ENCODE measurements at places on chromosomes 6 and 20.

DNA sequence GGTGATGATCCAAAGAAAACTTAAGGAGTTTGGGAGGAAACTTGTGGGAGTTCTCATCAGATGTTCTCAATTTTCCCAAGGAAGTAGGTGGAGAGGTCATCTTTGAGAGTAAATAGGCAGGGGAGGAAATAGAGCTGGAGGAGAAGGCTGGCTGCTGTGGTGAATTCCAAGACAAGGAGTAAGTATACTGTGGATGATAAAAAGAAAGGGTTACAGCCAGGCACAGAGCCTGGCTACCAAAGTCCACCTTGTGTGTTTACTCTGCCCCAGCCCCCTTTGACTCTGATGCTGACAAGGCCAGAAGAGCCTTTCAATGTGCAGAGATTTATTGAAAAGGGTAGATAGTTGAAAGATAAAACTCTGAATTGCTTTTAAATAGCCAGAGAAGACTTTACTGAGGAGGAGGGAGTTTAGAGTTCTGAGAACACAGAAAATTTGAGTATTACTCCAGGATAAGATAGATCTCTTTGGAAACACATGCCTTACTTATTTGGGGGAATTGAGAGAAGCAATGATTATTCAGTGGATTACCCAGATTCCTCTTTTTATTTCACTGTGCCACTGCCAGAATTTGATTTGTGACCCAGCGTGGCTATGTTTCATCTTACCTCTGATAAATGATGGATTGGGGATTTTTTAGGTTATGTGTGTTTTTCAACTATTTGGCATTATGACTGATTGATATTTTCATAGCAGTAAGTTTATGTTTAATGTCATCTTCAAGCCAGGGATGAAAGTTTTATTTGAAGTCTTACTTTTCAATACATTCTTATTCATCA is 182.6 kb upstream of the JAG1 start:
- no peak for DNase-seq

DNA sequence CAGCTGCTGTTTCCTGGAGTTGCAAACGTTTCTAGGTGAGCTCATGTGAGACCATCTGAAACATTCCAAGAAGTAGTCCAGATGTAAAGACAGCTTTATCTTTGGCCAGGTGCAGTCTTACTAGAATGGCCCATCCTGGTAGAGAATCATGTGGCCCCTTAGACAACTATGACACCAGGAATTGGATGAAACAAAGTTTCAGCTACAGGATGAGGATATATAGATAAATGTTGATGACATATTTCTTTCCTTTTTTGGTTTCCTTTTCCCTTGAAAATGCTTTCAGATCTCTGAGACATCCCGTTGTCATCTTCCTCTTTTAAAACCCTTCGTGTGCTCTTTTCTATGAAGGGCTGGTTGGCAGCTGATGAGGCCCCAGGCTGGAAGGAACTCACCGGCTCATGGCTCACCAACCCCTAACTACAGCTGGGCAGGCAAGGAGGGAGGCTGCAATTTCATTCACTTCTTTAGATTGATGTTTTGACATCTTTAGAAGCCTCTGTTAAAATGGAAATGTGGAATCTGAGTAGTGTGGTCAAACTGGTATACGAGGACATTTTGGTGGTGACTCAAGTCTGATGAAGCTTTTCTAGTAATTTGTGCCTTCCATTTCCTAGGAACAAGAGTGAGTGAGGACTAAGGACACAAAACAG is 167.9 kb upstream of the TNFAIP3 start:
- DNase-seq: no peak

- DNase-seq: no peak
Observed at GRCh38 chr20:22576273-22576672, 8.1 kb downstream of the FOXA2 start.

DNA sequence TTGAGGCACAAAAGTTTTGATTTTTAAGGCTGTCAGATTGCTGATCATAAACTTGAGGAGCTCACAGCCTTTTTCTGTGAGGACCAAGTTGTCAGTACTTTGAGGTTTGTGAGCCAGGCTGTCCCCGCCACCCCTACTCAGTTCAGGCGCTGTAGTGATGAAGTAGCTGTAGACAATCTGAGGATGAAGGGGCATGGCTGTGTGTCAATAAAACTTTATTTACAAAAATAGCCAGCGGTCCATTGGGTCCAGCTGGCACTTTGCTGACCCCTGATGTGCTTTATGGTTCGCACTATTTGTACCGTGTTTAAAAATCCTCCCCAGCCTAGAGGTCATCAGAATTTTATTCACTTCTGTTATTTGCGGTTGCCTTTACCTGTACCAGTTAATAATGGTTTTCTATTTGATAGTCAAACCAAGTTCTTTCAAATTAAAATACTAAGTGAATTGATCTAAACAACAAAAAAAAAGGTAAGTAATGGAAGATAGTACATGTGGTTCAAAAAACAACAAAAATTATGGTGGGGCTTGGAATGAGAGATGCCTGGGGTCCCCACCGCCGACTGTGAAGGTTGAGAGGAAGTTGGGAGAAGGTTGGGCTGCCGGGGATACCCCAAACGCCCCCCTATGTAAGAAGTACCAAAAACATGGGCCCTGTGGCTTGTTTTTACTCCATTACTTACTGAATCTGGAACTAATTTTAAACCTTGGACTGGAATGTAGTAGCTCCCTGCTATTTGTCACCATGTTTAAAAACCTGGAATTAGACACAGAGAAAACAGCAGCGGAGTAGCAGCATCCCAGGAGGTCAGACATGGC is 123.6 kb downstream of the SYCP2 start:
- no peak for DNase-seq

DNA sequence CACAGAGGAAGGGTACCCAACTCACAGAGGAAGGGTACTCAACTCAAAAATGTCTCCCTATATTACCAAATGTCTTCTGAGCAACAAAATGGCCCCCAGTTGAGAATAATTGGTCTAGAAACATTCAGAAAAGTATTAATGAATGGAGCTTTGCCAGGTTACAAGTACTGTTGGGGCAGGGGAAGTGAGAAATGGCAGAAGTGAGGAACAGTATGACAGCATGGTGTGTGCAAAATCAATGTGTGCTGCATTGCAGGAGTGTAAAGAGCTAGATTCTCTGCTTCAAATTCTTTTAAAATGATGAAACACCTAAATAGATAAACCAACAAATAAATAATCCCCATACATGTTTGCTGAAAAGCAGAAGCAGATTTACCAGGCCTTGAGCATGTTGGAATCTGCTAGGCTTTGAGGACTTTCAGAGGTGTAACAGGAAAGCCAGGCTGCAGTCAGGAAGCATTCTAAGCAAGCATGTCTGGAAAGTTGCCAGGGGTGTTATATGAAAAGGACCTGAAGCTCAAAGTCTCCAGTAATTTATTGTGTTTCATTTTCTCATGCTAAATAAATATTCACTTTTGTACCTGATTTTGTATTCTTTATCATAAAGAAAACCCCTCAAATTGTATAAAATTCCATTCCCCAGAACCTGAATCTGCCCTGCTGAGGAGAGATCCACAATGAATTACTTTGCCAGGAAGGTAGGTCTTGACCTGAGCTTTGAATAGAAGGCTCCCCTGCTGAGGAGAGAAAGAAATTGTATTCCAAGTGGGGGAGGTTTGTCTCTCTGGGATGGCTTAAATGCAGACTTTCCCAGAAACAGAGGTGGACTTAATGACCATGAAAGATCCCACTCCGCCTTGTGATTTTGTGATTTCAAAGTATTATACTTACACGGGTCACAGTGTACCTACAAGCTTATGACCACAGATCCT is 265.0 kb upstream of the MARCKS start:
- no peak for DNase-seq

- no peak for DNase-seq
Observed at GRCh38 chr6:17589406-17590096, 10.6 kb upstream of the FAM8A1 start.

GRCh38 chr6:141667580-141668309 is 465.0 kb upstream of the GJE1 start:
- no peak for DNase-seq

DNA sequence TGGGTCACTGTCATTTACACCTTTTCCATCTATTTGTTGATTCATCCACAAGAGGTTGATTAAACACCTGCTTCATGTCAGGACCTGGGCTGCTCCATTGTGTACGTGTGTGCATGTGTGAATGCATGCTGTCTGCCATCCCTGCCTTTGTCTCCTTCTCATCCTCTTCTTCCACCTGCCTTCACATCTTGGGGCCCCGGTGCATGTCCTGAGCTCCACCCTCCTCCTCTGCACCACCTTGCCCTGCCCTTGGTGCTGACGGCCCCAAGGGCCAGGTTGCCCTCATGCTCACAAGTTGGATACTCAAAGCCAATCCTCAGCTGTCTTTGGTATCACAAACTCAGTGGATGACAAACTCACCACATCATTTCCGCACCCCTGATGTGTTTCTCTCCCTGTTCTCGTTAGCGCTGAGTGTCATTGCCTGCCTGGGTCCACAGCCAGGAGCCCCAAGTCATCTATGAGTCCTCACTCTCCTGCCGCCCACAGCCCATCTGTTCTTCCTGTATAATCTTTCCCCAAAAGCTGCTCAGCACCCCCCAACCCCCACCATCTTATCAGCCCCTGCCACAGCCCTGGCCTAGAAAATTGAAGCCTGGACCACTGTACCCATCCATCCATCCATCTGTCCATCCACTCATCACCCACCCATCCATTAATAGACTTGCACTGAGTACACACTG is 85.0 kb downstream of the SRC start:
- DNase-seq: no peak

- DNase-seq: no peak
Observed at GRCh38 chr6:12170351-12171092, 119.6 kb upstream of the EDN1 start.

GRCh38 chr20:43579861-43580793 is 10.6 kb upstream of the IFT52 start:
- no peak for DNase-seq

- DNase-seq: peak; percentile 48
Observed at GRCh38 chr6:89375427-89376267, 23.1 kb upstream of the UBE2J1 start.

DNA sequence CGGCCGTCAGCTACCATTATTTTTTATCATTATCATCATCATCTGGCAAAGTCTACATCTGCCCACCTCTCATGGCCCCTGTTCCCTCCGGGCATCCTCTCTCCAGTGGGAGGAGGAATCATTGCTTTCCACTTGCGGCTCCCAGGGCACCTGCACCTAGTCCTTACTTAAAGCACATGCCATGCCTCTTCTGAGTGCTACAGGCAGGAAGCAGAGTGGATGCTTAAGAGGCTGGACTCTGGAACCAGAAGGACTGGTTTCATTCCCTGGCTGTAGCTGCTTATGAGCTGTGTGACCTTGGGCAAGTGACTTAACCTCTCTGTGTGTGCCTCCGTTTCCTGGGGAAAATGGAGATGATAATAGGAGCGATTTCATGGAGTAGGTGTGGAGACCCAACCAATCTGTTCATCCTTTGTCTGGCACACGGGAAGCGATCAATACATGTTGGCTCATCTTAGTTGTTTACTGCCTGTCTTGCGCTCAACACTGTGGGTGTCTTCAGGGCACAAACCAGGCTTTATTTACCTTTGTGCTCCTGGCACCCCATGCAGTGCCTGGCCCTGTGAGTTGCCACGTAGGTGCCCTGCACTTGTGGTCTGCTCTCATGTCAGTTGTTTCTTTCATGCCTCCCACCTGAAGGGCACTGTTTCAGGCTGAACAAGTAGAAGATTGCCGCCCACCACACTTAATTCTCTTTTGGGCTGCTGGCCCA is 317.0 kb upstream of the SULF2 start:
- peak; percentile 64 for DNase-seq
